ENCODE measurements at places on chromosomes 4 and X.

DNA sequence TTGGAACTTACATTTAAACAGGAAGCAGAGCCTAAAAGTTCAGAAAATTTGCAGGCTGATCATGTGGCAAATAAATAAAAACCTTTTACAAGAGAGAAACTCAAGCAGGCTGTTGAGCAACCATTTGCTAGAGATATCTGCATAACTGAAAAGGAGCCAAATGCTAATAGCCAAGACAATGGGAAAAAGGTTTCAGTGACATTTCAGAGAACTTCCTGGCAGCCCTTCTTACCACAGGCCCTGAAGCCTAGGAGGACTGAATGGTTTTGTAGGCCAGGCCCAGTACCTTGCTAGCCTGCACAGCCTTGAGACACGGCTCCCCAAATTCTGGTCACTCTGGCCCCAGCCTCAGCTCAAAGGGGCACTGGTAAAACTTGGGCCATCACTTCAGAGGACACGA, 945.1 kb downstream of the ADGRL3 start:
- no peak for DNase-seq

DNA sequence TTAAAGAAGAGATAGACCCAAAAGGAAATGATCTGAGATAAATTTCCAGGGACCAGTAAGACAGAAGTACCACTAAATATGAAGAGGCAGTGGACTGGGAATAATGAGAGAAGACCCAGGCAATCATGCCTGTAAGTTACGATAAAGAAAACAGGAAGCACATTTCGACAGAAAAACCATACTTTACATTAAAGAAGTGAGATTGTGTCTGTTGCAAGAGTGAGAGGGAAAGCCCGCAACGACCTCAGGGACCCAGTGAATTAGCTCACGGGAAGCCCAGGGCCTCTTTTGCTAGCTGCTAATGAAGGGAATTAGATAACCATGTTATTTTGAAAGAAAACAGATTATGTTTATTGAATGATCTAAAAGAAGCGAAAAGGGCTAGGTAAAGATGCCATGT, 28.9 kb upstream of the ACSL1 start:
- DNase-seq: no peak

- DNase-seq: peak; percentile 18
Observed at GRCh38 chr4:19947349-19947748, 304.4 kb upstream of the SLIT2 start.

GRCh38 chr4:180792541-180792940, 1450.7 kb upstream of the TENM3 start:
- no peak for DNase-seq

DNA sequence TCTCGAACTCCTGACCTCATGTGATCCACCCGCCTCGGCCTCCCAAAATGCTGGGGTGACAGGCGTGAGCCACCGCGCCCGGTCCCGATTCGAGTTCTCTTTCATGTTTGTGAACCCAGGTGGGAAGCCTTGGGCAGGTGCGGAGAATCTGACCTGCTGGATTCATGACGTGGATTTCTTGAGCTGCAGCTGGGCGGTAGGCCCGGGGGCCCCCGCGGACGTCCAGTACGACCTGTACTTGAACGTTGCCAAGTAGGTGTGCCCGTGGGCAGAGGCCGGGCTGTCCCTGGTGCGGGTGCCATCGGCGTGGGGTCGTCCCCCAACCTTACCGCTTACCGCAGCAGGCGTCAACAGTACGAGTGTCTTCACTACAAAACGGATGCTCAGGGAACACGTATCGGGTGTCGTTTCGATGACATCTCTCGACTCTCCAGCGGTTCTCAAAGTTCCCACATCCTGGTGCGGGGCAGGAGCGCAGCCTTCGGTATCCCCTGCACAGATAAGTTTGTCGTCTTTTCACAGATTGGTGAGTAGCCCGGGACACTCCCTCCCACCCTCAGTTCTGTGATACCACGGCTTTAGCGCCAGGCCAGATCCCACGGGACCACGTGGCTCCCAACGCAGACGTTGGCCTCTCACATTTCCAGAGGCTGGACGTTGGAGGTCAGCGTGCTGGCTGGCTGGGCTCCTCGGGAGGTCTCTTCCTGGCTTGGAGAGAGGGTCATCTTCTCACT, 15.6 kb downstream of the IL3RA start:
- no peak for DNase-seq

- DNase-seq: no peak
Observed at GRCh38 chr4:87911252-87911774, 64.2 kb upstream of the SPP1 start.

DNA sequence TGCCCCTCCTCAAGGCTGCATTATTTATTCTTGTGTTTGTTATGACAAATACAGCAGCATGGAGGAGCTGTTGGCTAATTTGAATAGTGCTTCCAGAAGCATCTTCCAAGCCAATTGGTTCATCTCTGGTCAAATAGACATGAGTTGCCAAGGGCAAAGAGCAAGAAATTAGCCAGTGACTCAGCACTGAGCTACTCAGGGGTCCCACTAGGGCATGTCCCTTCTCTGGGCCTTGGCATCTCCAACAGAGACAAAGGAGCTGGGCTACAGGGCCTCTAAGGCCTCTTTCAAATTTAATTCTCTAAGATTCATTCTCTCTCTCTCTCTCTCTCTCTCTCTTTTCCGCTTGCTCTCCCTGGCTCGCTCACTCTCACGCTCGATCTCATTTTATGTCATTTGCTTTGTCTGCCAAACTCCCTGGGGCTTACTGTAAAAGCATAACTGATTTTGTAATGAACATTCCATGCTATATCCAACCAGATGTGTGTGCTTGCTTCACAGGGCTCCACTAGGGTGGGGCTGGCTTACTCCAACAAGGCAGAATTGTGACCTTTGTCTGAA, 86.7 kb upstream of the MAGEA4 start:
- DNase-seq: peak; percentile 34

DNA sequence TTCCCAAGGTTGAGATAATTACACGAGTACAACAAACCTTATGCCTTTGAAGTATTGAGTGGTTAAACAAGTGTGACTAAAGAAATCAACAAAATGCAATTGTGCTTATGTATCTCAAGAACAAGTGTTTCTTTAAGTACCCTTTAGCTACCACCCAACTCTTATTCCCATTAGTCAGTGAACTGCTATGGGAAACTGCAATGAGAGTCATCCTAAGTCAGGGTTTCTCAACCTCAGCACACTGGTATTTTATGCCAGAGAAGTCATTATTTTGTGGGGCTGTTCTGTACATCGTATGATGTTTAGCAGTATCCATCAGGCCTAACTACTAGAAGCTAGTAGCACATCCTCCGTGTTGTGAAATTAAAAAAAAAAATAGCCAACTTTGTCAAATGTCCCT, 549.1 kb upstream of the BOD1L1 start:
- DNase-seq: no peak

- DNase-seq: no peak
Observed at GRCh38 chr4:183747931-183748670, 89.0 kb downstream of the TRAPPC11 start.

GRCh38 chr4:152464030-152464823, 71.7 kb downstream of the FBXW7 start:
- DNase-seq: no peak

DNA sequence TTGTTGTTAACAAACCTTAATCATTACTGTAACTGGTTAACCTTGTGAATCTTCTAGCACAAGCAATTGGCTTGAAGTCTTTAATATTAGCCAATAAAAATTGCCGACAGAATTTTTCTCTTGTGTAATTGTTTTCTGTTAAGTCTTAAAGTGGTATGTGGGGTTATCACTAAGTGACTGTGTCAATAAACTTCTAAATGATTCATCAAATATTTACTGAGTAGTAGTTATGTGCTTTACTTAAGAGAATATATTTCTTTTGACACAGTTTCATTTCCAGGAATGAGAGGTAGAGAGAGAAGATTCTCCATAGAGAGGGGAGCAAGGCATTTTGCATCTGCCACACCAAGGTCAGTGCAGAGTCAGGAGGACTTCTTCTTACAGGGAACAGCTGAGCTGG, 2361.6 kb upstream of the AGA start:
- no peak for DNase-seq

Measured in AG04450 (cell line).